ENCODE measurements at places on chromosomes 7 and 10. TPM values are rescaled to one million over a fixed set of nuclear protein-coding genes. Genes with fewer than 3 reads are reported as not detected.

DNA sequence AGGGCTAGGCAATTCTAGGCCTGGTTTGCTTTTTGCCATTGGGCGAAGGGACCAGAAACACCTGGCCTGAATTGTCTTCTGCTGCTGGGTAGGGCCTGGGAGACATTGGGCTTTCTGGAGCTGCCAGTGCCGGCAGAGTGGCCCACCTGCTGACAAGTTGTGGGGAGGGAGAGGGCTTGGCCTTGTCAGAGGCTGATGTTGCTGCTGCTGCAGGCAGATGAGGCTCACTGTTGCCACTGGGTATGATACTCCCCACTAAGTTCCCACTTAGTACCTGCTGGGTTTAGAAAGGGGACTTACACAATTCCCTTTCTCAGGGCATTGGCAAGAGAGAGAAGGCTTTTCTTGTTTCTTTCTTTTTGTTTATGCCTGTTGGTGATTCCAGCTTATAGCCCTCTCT lies 289.6 kb upstream of the NPVF start:
- no peak overlapping the region for H3K27ac ChIP-seq
- no peaks in the 10 kb centered on the region for H3K4me1 ChIP-seq
- no peaks in the 10 kb centered on the region for H3K36me3 ChIP-seq
- no peak overlapping the region for H3K4me3 ChIP-seq
- no peak for DNase-seq
- no peaks in the 10 kb centered on the region for H3K27me3 ChIP-seq

DNA sequence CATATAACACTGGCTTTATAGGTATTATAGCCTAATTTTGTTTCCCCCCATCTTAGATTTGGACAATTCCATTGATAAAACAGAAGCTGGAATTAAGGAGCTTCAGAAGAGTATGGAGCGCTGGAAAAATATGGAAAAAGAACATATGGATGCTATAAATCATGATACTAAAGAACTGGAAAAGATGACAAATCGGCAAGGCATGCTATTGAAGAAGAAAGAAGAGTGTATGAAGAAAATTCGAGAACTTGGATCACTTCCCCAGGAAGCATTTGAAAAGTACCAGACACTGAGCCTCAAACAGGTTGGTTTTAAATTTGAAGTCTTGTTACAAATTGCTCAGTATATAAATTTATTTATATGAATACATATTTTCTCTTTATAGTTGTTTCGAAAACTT lies 34.1 kb downstream of the SMC3 start:
- H3K4me1 ChIP-seq: no peaks in the 10 kb centered on the region
- no peak overlapping the region for H3K4me3 ChIP-seq
- H3K27ac ChIP-seq: no peak overlapping the region
- H3K36me3 ChIP-seq: peaks cover 89% of the 10 kb centered on the region
- DNase-seq: no peak

DNA sequence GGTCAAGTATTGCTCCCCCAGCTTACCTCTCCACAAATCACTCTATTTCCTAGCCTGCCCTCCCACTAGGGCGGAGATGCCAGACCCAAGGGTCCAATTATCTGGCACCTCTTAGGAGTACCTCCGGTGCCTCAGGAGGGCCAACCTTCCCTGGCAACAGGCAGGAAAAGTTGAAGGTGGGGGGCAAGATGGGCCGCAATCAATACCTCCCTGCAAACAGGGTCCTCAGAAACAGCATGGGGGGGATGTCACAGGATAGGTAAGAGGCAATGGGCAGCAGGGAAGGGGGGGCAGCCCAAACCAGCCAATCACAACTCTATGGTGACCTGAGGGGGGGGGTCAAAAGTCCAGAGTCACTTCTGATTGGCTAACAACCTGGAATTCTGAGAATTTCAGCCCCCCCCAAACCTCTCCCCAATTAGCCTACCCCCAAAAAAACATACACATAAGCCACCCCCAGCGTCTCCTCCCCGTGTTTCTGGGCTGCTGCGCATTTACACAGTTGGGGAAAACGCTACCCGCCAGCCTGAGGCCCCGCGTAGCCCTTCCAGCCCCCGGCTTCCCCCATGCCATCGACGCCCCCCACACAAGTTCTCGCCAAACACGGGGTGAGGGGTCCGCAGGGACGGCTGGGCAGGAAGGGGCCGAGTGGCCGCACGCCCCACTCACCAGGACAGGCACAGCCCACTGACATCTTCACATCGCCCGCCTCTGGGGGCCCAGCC lies 589 bp downstream of the LDB1 start:
- H3K36me3 ChIP-seq: no peaks in the 10 kb centered on the region
- H3K27me3 ChIP-seq: no peaks in the 10 kb centered on the region
- peak overlapping the region; percentile 84 for H3K4me3 ChIP-seq
- peaks cover 51% of the 10 kb centered on the region for H3K4me1 ChIP-seq
- peak overlapping the region; percentile 94 for H3K27ac ChIP-seq

DNA sequence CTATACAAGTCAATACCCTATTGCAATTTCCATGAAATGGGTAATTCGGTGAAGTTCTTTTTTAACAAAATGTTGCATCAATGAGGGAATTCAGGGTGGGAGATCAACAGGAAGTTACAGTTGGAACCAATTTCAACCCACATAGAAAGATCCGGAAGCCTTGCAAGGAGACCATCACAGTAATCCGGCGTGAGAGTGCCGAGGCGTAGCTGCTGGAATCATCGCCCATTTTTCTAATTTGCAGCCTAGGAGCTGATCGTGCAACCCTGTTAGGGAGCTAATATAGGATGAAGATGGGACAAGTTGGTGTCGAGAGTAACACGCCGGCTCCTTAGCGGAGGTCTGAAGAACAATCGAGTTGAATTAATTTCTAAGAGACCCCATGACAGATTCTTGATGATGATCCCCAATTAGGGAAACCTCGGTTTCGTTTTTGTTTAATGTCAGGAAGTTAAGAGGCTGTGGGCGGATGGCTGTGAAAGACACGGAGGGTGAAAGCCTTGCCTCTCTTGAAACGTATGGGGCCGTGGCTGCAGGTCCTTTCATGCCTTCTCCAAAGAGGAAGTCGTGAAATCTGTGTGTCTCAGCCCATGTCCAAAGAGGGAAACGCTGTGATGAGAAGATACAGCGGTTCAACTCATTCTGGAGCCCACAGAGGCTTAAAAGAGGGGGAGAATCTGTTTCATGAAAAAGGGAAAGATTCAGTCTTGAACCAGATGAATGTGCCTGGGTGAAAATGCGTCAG lies 51.2 kb upstream of the CARD11 start:
- no peaks in the 10 kb centered on the region for H3K4me1 ChIP-seq
- no peaks in the 10 kb centered on the region for H3K36me3 ChIP-seq
- H3K27me3 ChIP-seq: no peaks in the 10 kb centered on the region
- H3K27ac ChIP-seq: no peak overlapping the region
- H3K4me3 ChIP-seq: no peak overlapping the region

GRCh38 chr7:50497068-50497642 lies 47.0 kb upstream of the FIGNL1 start:
- peaks cover 6% of the 10 kb centered on the region for H3K4me1 ChIP-seq
- no peaks in the 10 kb centered on the region for H3K36me3 ChIP-seq
- no peak overlapping the region for H3K4me3 ChIP-seq
- no peak for DNase-seq

DNA sequence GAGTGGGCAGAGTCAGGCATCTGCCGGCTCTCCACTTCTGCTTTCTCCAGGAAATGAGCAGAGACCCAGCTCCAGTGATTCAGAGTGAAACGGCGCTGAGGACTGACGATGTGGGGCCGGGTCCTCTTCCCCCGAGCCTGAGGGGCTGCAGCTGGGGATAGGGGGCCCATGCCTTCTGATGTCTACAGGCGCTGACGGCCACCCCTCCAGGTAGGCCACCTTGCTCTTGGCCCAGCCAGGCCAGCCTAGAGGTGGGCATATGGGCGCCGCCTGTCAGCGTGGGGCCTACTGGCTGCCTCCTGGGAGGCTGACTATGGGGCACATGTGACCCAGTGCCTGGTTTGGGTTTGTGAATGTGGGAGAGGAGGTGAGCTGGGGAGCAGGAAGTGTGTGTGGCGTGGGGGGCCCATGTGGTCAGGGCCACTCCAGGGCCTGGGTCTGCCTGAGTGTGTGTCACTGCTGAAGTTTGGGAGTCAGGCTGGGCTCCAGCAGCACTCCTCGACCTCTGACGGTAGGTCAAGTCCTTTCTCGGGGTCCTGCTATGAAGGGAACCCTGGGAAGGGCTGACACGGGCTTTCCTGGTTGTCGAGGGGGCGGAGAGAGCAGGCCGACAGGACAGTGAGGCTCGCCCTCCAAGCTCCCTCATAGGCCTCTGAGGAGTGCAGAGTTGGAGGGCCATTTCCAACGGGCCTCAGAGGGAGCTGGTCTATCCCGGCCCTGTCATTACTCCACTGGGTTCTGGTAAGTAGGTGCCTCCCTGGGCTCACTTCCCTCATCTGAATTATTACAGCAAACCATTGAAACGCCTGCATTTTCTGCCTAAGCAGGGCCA lies at the start of gene WDFY4:
WDFY4 (plus strand) TSS at position 82 of the 832 bp plus-strand sequence. CDS start 24,860 bp downstream, outside the sequence.
- DNase-seq: peak; percentile 55
- no peak within 1 kb of the TSS for H3K27ac ChIP-seq
- H3K36me3 ChIP-seq: no peaks in the 10 kb centered on the region
- no peaks in the 10 kb centered on the region for H3K27me3 ChIP-seq
- peaks cover 8% of the 10 kb centered on the region for H3K4me1 ChIP-seq

- H3K36me3 ChIP-seq: no peaks in the 10 kb centered on the region
- no peak overlapping the region for H3K4me3 ChIP-seq
- H3K4me1 ChIP-seq: no peaks in the 10 kb centered on the region
- DNase-seq: no peak
Observed at GRCh38 chr7:20834656-20835055, 48.0 kb upstream of the SP8 start.

GRCh38 chr7:132428247-132428919 lies 147.9 kb downstream of the PLXNA4 start:
- DNase-seq: no peak
- no peak overlapping the region for H3K27ac ChIP-seq
- H3K4me3 ChIP-seq: no peak overlapping the region

DNA sequence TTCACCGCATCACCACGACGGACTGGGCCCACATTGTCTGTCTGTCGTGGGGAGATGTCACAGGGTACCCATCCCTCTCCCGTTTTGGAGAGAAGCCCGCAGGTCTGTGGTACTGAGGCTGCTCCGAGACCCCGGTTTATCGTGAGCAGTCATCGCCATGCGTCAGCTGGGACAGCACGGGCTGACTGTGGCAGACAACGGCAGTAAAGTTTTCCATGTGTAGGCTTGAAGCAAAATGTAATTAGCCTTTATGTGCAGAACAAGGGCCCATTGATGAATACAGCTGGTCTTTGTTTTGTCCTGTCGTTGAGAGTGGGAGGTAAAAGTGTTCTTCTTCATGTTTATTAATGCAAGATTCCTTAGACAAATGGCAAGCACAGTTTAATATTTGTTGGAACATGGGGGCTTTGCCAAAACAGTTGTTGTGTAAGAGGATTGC lies 167.4 kb upstream of the SH2B2 start:
- peaks cover 13% of the 10 kb centered on the region for H3K36me3 ChIP-seq
- no peaks in the 10 kb centered on the region for H3K27me3 ChIP-seq
- DNase-seq: no peak
- H3K4me1 ChIP-seq: peaks cover 12% of the 10 kb centered on the region
- H3K27ac ChIP-seq: no peak overlapping the region

DNA sequence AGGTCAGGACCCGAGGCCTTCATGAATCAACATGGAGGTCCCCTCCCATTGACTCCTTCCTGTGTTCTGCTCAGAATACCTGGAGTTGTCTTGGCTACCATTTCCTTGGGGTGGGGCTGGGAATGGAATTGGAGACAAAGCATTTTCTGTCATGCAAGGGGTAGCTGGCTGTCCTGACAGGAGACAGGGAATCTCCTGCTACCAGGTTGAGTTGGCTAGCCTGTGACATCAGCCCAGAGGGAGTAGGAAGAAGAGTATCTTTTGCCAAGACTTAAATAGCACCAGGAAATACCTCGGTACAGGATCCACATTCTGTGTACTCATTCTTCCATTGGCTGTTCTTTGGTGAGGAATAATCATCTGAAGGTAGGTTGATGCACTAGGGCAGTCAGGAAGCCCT lies 4.9 kb downstream of the ZDHHC16 start:
- peaks cover 24% of the 10 kb centered on the region for H3K36me3 ChIP-seq
- H3K4me3 ChIP-seq: no peak overlapping the region
- peaks cover 61% of the 10 kb centered on the region for H3K4me1 ChIP-seq
- no peak overlapping the region for H3K27ac ChIP-seq
- no peak for DNase-seq

GRCh38 chr10:12430406-12430982 lies 81.1 kb downstream of the CAMK1D start:
- no peak for DNase-seq
- H3K36me3 ChIP-seq: no peaks in the 10 kb centered on the region
- peaks cover 3% of the 10 kb centered on the region for H3K4me1 ChIP-seq
- H3K27me3 ChIP-seq: no peaks in the 10 kb centered on the region
- H3K27ac ChIP-seq: no peak overlapping the region

DNA sequence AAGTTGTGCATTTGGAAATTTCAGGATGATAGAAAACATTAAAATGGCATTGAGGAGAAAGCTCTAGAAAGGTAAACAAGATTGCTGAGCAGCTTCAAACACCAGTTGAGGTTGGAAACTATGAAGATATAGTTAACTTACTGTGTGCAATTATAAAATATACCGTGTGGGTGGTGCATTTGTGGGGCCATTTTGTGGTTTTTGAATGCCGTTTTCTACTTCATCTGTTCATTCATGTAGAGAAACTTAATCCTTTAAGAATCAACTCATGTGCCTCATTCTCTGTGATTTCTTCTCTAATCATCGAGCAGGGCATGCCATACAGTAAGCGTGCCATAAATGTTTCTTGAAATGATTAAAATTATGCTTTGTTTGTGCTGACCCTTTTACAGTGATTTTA lies 232.8 kb upstream of the TEX47 start:
- no peaks in the 10 kb centered on the region for H3K27me3 ChIP-seq
- DNase-seq: no peak
- H3K4me1 ChIP-seq: no peaks in the 10 kb centered on the region
- no peak overlapping the region for H3K4me3 ChIP-seq
- no peaks in the 10 kb centered on the region for H3K36me3 ChIP-seq

GRCh38 chr7:46725136-46725535 lies 804.1 kb upstream of the IGFBP3 start:
- no peaks in the 10 kb centered on the region for H3K36me3 ChIP-seq
- no peak overlapping the region for H3K4me3 ChIP-seq
- no peak for DNase-seq
- H3K27me3 ChIP-seq: no peaks in the 10 kb centered on the region

- H3K4me1 ChIP-seq: peaks cover 7% of the 10 kb centered on the region
- DNase-seq: peak; percentile 13
- no peaks in the 10 kb centered on the region for H3K27me3 ChIP-seq
- no peak overlapping the region for H3K27ac ChIP-seq
- no peak overlapping the region for H3K4me3 ChIP-seq
Observed at GRCh38 chr7:2004841-2005725, 227.7 kb downstream of the MAD1L1 start.

DNA sequence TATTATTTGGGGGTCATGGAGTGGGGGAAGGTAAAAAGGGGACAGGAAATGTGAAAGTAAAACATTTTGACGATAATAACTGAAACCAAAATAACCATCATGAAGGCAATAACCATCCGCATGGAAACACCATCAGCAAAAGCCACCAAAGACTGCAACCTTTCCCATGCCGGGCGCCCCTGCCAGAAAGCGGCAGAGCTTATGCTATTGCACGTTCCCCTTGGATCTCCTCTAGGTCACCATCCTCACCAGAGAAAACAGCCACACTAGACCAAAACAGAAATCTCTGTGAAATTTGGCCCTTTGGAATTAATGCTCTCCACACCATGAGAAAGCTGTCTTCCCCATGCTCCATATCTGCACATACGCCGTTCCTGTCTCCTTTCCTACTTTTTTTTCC lies 31.1 kb downstream of the DRGX start:
- H3K4me1 ChIP-seq: peaks cover 16% of the 10 kb centered on the region
- H3K27me3 ChIP-seq: no peaks in the 10 kb centered on the region
- H3K36me3 ChIP-seq: no peaks in the 10 kb centered on the region

Gene IFIT1B
- total RNA-seq: not detected

Gene PALD1
- total RNA-seq: 3.2 TPM

Gene THSD7A
- 2.0 TPM for total RNA-seq

Gene PNLIPRP2
- not detected for total RNA-seq

Gene RAB19
- total RNA-seq: not detected

Gene ZNF32
- 35.0 TPM for total RNA-seq

Gene VIPR2
- 12.3 TPM for total RNA-seq

Gene MOGAT3
- not detected for total RNA-seq

Gene CNPY1
- not detected for total RNA-seq

Gene DEPP1
- 11.0 TPM for total RNA-seq
